ENCODE measurements at places on chromosomes 5 and 9.
A peak's percentile ranks its signal among the peaks of the same experiment; 100 is the strongest.

DNA sequence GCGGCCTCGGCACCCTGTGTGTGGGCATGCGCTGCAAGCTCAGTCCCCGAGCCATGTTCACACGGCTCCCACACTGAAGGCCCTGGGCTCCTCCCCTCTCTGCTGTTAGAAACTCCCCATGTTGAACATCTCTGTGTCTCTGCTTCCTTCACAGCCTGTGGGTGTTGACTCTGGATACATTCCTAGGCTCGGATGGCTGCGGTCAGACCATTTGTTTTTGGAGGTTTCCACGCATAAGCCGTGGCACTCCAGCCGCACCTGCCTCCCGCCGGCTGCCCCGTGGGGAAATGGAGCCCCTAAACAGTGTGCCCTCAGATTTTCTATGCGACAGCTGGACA, 31.2 kb upstream of the LRRC14B start:
- peak; percentile 39 for DNase-seq

GRCh38 chr9:86349271-86349670, 4.9 kb downstream of the TUT7 start:
- no peak for DNase-seq

DNA sequence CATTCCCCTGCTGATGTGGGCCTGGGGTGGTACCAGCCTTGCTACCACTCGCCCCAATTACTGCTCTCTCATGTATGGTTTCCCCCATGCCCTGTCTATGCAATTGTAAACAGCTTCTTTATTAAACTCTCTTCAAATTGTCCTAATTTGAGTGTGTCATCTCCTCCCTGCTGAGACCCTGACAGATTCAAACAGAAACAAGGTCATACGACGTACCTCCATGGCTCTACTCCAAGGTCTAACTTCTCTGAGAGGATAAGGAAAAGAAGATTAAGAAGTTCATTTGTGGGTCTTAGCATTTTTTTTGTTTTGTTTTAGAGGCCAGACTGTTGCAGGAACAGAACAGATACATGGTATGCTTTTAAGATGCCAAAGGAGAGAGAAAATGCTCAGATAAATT, 38.0 kb downstream of the ABITRAM start:
- DNase-seq: no peak

DNA sequence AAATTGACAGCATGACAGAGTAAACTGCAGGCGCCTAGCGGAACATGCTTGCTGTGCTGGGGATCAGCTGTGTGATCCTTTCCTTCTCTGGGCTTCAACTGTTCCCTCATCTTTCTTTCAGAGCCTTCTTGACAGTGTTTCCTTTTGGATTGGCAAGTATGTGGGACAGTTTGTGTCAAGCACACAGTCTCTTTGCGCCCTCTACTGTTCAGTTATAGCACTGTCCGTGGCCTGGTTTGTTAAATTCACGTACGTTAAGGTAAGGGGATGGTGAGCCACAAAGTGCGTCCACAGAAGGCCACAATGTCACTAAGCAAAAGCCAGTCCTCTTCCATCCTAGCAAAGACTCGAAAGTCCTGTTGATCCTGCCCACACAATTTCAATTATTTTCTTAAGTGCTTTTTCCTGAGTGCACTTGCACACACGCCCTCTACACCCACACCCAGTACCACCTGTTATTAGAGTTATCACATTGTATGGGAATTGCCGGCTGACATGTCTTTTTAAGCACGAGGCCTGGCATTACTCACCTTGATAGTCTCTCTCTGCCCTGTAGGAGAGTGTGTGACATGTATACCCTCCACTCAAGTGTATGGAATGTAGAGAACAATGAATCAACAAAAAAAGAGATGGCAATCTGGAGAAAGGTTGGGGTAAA, 22.5 kb upstream of the PTPN3 start:
- peak; percentile 66 for DNase-seq

DNA sequence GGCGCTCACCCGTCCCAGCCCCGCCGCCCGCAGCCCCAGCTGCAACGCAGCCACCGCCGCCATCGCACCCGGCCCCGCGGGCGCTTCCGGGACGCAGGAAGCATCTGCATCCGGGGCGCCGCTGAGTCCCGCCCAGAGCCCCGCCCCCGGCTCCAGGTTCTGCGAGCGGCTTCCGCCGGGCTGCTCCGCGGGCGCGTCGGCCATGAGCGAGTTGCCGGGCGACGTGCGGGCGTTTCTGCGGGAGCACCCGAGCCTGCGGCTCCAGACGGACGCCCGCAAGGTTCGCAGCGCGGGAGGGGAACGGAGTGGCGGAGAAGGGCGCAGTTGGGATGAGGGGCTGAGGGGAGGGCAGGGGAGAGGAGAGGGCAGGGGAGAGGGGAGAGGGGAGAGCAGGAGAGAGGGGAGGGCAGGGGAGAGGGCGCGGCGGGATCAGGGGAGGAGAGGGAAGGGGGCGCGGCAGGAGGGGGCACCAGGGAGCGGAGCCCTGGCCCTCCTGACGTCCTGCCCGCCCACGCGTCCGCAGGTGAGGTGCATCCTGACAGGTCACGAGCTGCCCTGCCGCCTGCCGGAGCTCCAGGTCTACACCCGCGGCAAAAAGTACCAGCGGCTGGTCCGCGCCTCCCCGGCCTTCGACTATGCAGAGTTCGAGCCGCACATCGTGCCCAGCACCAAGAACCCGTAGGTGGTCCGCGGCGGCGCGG, at the start of the genes SURF1 and SURF2:
Gene SURF1, minus strand, starts transcription at position 97 of the 701 bp plus-strand sequence. Its CDS starts 34 bp downstream, at position 63.
Gene SURF2, plus strand, starts transcription at position 160 of the 701 bp plus-strand sequence. Its CDS starts 43 bp downstream, at position 203.
- DNase-seq: peak; percentile 53

GRCh38 chr5:75053304-75054133, 1.2 kb upstream of the GCNT4 start:
- DNase-seq: peak; percentile 11

- no peak for DNase-seq
These were observed 150.0 kb upstream of the IRX2 start for GRCh38 chr5:2901511-2901910.

- no peak for DNase-seq
These were observed 518 bp upstream of the FAM13B start for GRCh38 chr5:138033386-138033808.

DNA sequence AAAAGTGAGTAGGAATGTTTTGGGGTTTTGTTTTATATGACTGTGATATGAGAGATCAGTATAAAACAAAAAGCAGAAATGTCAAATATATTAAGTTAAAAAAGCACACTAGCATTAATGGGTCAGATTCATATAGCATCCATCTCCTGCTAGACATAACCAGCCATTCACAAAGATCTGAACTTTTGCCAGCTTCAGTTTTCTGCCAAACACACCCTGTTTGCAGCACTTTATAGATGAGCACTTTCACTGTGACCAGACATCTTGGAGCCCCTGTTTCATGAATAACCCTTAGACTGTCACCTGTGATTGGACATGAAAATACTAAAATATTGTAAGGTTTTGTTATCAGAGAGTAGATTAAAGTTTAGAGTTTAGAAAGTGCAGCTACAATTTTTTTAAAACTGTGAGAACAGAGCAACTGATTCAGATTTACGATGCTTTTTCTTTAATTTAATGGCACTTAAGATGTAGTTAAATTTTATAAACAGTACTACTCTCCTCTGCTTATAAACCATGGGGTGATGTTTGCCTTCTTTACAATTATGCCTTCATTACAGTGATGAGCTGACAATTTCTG, 142.6 kb downstream of the KCTD16 start:
- DNase-seq: no peak

DNA sequence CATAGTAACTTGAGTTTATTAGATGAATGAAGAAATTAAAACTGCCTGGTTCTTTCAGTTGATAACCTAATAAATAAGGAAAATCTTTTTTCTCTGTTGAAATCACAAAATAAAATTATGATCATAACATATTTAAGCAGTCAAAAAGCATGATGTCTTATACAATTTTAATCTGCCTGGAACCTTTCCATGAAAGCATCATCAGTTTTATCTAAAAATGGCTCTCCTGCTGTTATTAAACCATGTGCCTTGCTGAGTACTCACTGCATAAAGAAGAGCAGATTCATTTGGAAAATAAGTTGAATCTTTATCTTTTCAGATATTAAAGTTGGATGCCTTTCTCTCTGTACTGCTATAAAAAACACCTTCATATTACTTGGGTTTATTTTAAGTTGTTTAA, 148.8 kb downstream of the SLC24A2 start:
- no peak for DNase-seq

DNA sequence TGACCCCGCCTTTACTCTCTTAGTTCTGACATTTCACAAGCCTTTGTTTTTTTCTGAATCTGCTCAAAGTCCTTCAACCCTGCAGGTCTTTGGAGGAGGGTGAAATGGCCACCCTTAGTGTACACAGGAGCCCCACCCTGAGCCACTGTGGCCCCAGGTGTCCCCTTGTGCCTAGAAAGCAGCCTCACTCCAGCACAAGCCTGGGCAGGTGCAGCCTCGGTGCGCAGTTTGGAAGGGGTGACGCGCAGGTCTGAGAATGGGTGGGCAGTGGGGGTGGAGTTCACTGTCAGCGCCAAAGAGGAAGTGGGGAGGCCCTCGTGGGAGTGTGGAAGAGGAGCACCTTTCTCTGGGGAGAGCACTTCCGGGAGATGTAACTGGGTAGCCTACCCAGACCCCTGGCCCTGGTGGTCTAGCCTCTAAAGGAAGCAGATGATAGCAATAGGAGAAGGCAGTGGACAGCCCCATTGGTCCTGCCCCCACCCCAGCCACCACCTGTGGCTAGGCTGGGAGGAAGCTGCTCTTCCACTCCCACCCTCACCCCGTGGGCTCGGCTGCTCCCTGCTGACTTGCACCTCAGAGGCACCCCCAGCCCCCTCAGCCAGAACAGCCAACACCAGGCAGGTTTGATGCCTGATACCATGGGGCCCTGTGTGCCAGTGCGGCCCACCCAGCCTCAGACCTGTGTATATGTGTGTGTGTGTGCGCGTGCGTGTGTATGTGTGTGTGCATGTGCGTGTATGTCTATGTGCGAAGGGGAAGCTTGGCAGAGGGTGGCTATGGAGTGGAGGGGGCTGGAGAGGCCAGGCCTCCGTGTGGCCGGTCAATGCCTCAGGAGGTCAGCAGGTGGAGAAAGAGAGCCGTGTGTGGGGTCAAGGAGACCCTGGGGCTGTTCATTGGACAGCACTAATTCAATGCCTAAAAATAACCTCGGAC, 16.8 kb upstream of the DAB2IP start:
- DNase-seq: peak; percentile 25

GRCh38 chr5:93708442-93708841, 33.0 kb downstream of the POU5F2 start:
- DNase-seq: no peak

- no peak for DNase-seq
These were observed 267.3 kb downstream of the IRX1 start for GRCh38 chr5:3862906-3863305.

- DNase-seq: no peak
These were observed 41.9 kb upstream of the UBQLN1 start for GRCh38 chr9:83749706-83750105.

- DNase-seq: no peak
These were observed 228.0 kb upstream of the KIF2A start for GRCh38 chr5:62077823-62078550.

DNA sequence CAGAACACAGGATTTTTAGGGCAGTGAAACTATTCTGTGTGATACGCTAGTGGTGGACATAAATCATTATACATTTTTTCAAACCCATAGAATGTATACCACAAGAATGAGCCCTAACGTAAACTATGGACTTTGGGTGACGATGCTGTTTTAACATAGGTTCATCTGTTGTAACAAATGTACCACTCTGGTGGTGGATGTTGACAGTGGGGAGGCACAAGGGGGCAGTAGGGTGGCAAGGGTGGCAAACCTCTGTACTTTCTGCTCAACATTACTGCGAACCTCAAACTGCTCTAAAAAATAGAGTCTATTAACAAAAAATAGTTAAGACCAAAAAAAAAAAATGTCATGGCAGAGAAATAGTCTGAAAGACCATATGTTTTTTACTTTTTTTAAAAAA, 9.1 kb upstream of the MVB12B start:
- DNase-seq: no peak

DNA sequence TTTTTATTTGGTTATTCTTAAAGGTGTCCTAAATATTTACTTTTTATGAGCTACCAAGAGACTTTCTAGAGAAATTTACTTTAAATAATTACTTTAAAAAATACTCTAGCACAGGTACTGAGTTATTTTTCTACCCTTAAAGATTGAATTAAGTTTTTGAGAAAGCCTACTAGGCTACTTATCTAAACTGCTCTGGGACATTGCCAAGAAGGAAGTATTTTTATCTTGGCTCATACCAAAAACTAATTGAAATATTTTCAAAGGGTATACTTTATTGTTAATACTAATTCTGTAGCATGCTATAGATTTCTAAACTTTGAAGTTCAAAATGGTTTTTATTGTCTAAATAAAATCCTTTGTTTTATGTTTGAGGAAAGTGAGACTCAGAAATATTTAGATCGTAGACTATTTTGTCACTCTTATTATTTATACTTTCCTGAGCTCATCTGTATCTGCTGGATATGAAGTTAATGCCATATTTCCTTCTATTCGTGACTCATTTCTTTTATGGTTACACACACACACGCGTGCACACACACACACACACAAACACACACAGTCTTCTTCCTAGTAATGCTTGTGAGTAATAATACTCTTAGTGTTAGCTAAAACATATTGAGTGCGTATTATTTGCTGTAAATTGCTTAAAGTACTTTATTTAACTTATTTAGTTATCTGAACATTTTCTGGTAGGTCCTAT, 89.5 kb downstream of the MAN2A1 start:
- no peak for DNase-seq

GRCh38 chr5:134604908-134605307, 27.7 kb downstream of the SAR1B start:
- DNase-seq: no peak

- no peak for DNase-seq
These were observed 7.2 kb upstream of the MEF2C start for GRCh38 chr5:88890070-88890781.

- DNase-seq: no peak
These were observed 278.0 kb downstream of the NTRK2 start for GRCh38 chr9:84947412-84947972.

GRCh38 chr5:96120120-96120519, 158.5 kb upstream of the ELL2 start:
- DNase-seq: no peak

DNA sequence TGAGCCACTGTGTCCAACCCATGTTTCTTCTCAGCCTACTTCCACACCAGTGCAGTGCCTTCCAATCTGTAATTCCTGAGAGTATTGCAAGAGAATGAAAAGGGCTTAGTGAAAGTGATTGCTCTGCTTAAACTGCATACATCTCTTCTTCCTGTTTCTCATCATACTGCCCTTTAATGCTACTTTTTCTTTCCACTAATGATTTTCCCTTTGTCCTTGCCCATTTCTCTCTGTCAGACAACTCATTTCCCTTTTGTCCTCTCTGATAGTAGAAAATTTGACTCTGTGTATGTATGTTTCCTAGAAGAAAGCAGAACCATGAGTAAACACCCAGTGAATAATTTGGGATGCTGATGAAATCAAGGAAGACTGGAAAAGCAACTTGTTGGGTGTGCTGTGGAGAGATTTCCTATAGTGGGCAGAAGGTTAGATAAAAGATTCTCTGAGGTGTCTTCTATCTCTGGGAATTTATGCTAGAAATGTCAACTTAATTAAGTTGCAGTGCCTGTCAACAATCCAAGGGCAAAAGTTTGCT, 102.2 kb upstream of the CHD1 start:
- no peak for DNase-seq

DNA sequence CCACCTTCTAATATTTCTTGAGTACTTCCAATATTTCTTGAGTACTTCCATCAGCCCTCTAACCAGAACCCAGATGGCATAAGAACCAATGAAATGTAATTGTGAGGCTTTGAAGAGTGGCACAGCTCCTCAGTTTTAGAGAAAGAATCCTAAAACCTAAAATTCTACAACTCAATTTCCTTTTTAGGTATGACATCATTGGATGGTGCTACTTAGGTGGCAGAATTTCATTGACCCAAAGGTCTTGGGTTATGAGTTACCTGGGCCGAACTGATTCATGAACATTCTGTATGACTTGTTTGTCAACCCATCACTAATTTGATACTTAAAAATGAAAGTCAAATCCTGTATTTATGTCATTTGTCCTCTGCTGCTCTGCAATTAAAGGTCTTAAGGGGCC, 13.1 kb downstream of the HMGCS1 start:
- no peak for DNase-seq

Data from RCC 7860 (cell line).